Pons (tissue), 1 donor: ENCODE measurements at places on chromosomes 6 and 20.
A peak's percentile ranks its signal among the peaks of the same experiment; 100 is the strongest.

DNA sequence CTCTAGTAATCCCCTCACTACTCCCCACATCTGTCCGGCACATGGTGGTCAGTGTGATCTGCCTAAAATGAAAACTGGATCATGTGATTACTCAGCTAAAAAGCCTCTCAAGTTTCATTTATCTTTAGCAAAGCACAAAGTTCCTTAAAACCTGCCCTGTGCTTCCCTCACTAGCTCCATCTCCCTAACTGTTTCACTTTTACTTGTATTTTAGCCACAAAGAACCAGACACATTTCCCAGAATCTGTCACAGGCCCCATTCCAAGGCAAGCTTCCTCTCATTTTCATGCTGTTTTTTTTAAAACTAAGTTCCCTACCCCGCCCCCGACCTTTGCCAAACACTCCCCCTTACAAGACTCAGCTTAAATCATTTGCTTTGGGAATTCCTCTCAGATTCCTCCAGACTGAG lies 8.9 kb upstream of the IGF2R start:
- peak; percentile 59 for DNase-seq

- DNase-seq, result no peak
Measured at GRCh38 chr6:40343318-40343876, 243.8 kb downstream of the LRFN2 start.

GRCh38 chr6:5335020-5335419 lies 73.7 kb downstream of the FARS2 start:
- peak; percentile 58 for DNase-seq

DNA sequence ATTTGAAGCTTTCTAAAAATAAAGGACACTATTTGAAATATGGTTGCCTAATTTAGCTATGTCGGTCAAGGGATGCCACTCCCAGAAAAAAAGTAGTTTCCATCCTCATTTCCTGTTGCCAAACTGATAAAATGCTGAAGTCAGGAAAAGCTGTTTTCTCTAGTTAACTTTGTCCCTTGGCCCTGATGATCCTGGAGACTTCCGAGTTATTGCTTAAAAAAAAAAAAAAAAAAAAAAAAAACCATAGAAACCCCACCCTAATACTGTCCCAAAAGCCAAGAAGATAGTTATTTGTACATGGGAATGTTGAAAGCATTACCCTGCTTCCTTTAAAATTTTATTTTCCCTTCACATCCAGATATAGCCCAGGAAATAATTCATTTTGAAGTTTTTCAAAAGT lies 236.7 kb downstream of the SOD2 start:
- DNase-seq, result no peak

- no peak for DNase-seq
Measured at GRCh38 chr20:17771206-17772004, 71.6 kb downstream of the BANF2 start.

- DNase-seq, result no peak
Measured at GRCh38 chr20:35876033-35876320, 78.3 kb downstream of the SCAND1 start.
